Stimulated activated naive CD4-positive, alpha-beta T cell treated with Interleukin-2 at 50 U/mL for 16 hours (primary cell): ENCODE measurements at places on chromosomes 4 and X.

- no peak for DNase-seq
Measured at GRCh38 chr4:6991771-6992557, 51.2 kb upstream of the TADA2B start.

GRCh38 chr4:140213116-140213515 lies 59.1 kb upstream of the MAML3 start:
- DNase-seq = no peak

DNA sequence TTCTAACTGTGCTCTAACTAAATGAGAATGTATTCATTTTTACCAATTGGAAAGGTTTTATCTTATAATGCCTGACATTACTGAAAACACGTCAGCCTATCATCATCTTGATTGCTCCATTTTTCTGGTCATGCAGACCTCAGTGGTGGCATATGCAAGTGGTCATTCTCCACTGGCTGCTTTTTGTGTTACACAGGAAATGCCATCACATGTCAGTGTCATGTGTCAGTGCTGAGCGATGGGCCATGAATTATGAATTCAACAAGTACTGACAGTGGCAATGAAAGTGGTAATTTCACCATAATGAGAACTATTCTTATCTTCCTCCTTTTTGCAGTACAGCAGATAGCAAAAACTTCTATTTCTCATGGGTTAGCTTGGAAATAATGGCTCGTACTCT lies 190.5 kb downstream of the PACRGL start:
- no peak for DNase-seq

GRCh38 chr4:146442801-146443200 lies 78.9 kb downstream of the SLC10A7 start:
- no peak for DNase-seq

DNA sequence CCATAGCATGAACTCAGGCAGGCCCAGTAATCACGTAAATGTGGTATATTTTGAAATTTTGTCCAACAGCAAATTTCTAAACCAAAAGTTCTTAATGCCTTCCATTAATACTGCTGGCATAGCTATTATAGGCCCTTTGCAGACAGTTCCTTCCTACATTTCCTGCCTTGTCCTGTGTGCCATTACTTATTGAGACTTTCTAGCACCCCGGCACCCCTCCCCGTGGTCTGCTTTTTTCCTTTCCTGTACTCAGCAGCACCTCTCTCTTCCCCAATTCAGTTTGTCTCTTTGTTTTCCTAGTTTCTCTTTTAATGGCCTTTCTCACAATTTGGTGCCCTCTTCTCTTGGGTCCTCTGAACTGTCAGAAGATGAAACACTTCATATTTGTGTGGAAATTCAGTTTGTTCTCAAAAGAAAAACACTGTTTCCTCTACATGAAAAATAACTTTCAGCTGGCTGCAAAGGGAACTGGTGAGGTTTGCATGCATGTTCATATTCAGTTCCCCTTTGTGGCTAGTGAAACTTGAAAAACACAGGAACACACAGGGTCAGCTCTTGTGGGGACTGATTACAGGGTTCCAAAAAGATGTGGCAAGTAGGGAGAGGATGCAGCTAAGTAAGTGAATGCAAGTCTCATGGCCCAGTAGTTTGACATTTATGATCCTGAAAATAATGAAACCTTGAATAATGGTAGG lies 17.1 kb downstream of the GPR34 start:
- DNase-seq = no peak

- DNase-seq = no peak
Measured at GRCh38 chrX:118355225-118355920, 9.5 kb downstream of the WDR44 start.

DNA sequence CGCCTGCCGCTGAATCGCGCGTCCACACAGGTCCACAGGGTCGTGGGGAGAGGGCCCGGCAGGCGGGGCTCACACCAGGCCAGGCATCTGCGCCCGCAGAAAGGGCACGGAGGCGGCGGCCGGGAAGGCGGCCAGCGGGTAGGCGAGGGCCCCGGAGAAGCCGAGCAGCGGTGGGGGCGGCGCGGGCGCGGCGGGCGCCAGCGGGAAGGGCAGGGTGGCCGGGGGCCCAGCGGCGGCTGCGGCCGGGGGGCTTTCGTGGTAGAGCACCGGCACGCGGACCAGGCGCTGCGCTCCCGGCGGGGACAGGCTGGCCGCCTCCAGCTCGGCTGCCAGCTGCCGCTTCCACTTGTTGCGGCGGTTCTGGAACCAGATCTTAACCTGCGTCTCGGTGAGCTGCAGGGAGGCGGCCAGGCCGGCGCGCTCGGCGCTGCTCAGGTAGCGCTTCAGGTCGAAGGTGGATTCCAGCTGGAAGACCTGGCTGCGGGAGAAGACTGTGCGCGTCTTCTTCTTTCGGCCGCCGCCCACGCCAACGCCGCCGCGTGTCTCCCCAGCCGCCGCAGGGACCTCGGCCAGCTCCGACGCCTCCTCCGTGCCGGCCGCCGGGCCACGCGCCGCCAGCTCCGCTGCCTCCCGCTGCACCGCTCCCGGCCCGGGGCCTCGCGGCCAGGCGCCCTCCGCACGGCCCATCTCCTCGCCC lies 3.9 kb downstream of the HMX1 start:
- DNase-seq = no peak

GRCh38 chr4:38366456-38366855 lies 297.5 kb upstream of the KLF3 start:
- DNase-seq = no peak

DNA sequence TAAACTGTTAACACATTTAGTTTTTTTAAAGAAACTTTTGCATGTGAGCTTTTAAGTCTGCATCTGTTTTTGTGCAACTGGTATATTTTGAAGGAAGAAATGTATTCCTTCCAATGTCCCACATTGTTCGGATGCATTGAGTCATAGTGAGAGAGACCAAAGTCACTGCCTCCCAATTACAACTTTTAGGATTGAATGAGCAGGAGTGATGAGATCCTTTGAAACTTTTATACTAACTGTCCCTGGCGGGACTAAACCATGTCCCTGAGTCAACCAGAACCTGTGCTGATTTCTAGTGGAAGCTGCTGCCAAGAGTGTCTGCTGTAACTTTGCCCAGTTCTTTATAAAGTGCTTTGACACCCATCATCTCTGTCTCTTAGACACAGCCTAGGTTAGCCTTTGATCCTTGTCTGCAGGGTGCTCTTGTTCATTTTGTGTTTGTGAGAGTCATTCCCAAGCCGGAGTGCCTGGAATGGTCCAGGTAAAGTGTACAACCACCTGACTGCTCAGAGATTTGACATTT lies 122.7 kb downstream of the ZNF518B start:
- no peak for DNase-seq

DNA sequence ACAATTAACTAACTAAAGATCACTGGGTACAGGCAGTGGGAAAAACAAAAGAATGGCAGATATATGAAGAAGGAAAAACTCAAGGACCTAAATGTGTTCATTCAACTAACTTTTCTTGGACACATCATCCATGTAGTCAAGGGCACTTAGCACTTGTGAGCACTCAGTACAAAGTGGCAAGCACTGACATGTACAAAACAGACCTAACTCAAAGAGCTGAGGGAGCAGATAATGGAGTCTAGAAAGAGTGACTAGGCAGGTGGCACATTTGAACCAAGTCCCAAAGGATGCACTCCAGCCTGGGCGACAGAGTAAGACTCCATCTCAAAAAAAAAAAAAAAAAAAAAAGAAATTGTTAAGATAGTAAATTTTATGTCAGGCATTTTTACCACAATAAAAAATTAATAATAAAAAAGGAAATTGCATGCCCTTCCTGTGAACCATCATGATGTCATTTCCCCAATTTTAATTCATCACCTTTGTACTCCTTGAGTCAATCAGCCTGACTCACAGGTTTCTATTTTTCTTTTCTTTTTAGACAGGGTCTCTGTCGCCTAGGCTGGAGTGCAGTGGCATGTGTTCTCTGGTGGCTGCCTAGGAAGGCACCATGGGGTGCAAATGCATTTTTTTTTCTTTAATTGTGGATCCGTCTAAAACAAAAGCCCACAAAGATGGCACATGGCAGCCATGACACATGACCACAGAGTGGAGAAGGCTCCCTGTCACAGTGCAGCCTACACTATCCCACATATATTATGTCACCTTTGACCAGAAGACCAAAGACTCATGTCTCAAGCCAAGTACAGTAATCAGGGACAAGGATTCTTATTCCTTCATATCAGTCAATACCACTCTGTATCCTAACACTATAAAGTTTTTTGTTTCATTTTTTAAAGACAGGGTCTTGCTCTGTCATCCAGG lies 91.9 kb downstream of the CHST7 start:
- DNase-seq = no peak

DNA sequence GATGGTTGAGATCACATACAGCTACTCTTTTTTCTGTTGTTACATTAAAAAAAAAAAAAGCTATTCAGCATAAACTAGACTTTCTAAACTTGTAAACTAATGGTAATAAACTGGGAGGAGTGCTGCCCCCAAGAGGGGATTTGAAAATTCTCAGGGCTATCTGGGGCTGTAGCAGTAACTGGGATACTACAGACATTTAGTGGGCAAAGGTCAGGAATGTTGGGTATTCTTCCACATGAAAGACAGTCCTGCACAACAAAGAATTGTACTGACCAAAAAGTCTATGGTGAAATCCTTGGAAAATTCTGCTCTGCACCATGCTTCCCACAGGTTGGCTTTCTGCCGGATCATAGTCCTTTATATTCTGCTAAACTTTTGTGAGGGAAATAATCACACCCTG lies 232.6 kb upstream of the BOD1L1 start:
- DNase-seq = no peak

DNA sequence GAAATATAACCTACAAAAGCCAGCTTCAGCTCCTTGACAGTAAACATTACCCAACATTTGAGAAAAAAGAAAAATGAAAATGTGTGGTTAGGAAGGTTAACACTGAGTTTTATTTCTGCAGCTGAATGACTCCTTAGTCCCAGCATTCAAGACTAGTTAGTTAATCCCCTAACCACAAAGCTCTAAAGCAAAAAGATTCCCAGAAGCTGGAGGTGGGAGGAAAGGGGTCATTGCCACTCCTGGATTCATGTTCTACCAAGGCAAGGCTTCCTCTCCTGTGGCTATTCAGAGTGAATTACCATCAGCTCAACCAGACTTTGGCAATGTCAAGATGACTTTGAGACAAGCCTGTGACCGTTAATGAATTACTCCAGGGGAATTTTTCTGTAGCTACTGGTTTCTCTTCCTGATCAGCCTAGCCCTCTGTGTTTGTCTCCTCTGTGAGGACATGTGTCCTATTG lies 63.6 kb downstream of the HADH start:
- DNase-seq = no peak
